Omental fat pad (tissue), 4 donors: ENCODE measurements at places on chromosomes 11 and 22.

GRCh38 chr11:37812281-37812880 lies 1214.3 kb upstream of the RAG2 start:
- DNase-seq, result no peak

- DNase-seq, result no peak
Measured at GRCh38 chr11:62205441-62205840, 3.0 kb upstream of the SCGB2A1 start.

GRCh38 chr11:65883058-65883761 lies 3.6 kb downstream of the CTSW start:
- no peak for DNase-seq

GRCh38 chr22:23060612-23061400 lies 9.5 kb upstream of the GNAZ start:
- no peak for DNase-seq

- DNase-seq, result no peak
Measured at GRCh38 chr11:79610678-79611077, 169.8 kb upstream of the TENM4 start.

GRCh38 chr11:109039611-109040010 lies 374.7 kb downstream of the DDX10 start:
- DNase-seq, result no peak

DNA sequence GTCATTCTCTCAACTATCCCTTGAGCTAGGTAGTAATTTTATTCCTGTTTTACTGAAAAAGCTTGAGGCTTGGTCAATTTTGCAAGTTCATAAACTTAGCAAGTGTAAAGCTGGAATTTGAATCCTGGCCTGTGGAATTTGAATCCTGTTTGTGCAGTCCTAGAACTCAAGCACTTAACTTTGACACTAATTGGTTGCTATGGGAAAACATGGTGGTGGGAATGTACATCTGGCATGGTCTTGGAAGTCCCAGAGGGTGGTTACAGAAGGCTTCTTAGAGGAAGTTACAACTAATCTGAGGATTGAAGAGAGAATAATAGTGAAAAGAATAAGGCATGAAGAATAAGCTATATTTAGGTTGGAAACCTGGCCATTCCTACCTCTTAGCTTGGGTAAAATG lies 66.5 kb upstream of the LIN7C start:
- no peak for DNase-seq

DNA sequence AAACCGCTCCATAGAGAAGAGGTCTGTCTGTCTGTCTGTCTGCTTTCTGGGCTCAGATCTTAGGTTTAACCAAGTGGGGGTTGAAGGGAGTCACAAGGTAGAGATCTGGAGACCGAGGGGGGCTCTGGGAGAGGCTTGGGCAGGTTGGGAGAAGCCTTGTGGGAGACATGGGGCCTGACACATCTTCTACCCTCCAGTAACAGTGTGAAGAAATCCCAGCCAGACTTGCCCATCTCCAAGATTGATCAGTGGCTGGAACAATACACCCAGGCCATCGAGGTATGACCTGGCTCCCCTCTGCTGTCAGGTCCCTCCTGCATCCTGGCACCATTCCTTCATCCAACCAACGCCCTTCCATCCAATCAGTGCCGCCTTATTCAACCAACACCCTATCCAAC lies 7.4 kb downstream of the PRR33 start:
- DNase-seq, result no peak
